PC-3 (cell line): ENCODE measurements at places on chromosomes 1 and 21. TPM values are rescaled to one million over a fixed set of nuclear protein-coding genes. Genes with fewer than 3 reads are reported as not detected.

GRCh38 chr1:169694304-169695075, 16.9 kb downstream of the SELL start:
- DNase-seq = peak; percentile 12

- DNase-seq = no peak
Observed at GRCh38 chr1:242093116-242093515, 94.2 kb upstream of the MAP1LC3C start.

GRCh38 chr1:60255565-60255964, 182.0 kb upstream of the C1orf87 start:
- DNase-seq = peak; percentile 60

GRCh38 chr1:212595787-212596714, 12.5 kb upstream of the ATF3 start:
- DNase-seq = peak; percentile 100

- DNase-seq = no peak
Observed at GRCh38 chr1:93816970-93817678, 61.9 kb downstream of the DNTTIP2 start.

GRCh38 chr1:194705123-194705854, 1518.9 kb upstream of the B3GALT2 start:
- DNase-seq = no peak

- DNase-seq = peak; percentile 49
Observed at GRCh38 chr21:32359719-32360260, 33.0 kb downstream of the URB1 start.

GRCh38 chr1:194473766-194474165, 1287.4 kb upstream of the B3GALT2 start:
- no peak for DNase-seq

GRCh38 chr1:244111027-244111426, 59.9 kb downstream of the ZBTB18 start:
- DNase-seq = no peak

Gene RGS8
- not detected in 2 replicates for total RNA-seq
